ENCODE measurements at places on chromosomes 1 and 21. TPM values are rescaled to one million over a fixed set of nuclear protein-coding genes. Genes with fewer than 3 reads are reported as not detected.

PSMG1 gene
- total RNA-seq = 11.6 TPM

GRCh38 chr1:198117267-198117666, 39.5 kb upstream of the NEK7 start:
- H3K27ac ChIP-seq = no peak overlapping the region
- no peak for DNase-seq
- H3K4me3 ChIP-seq = no peak overlapping the region
- no peaks in the 10 kb centered on the region for H3K36me3 ChIP-seq
- no peaks in the 10 kb centered on the region for H3K4me1 ChIP-seq
- no peaks in the 10 kb centered on the region for H3K27me3 ChIP-seq

ICOSLG gene
- total RNA-seq = 5.0 TPM

DNA sequence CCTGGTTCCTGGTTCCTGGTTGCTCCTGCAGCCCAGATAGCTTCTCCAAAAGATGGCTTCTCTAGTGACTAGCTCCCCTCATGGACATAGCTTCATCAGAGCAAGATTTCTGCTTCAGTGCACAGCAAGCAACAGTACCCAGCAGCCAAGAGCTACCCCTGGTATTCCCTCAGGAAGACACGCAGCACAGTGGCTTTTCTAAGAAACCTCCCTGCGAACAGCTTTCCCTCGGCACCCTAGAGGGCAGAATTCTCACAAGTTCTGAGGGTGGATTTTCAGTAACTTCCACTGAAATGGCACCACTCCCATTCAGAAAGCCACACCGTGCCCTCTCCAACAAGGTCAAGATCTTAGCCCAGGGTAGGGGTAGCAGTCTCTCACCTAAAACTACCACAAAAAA, 128.2 kb downstream of the EIF4G3 start:
- H3K27ac ChIP-seq = no peak overlapping the region
- no peaks in the 10 kb centered on the region for H3K36me3 ChIP-seq
- no peaks in the 10 kb centered on the region for H3K27me3 ChIP-seq
- no peak overlapping the region for H3K4me3 ChIP-seq

DNA sequence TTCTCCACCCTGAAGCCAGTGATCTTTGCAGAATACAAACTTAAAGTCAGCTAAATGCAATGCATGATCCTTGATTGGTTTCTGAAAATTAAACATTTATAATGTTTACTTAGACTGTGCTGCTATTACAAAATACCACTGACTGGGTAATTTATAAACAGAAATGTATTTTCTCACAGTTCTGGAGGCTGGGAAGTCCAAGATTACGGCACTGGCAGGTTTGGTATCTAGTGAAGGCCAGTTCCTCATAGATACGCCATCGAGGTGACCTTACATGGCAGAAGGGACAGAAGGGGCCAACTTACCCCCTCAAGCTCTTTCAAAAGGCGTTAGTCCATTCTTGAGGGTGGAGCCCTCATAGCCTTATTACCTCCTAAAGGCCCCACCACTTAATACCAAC, 2.8 kb upstream of the BOLA1 start:
- no peaks in the 10 kb centered on the region for H3K36me3 ChIP-seq
- no peak overlapping the region for H3K4me3 ChIP-seq
- no peak for DNase-seq
- H3K27ac ChIP-seq = no peak overlapping the region
- peaks cover 8% of the 10 kb centered on the region for H3K4me1 ChIP-seq
- no peaks in the 10 kb centered on the region for H3K27me3 ChIP-seq

- H3K27ac ChIP-seq = no peak overlapping the region
- no peaks in the 10 kb centered on the region for H3K4me1 ChIP-seq
- DNase-seq = no peak
- no peaks in the 10 kb centered on the region for H3K36me3 ChIP-seq
Measured at GRCh38 chr1:24968941-24969585, 39.0 kb upstream of the RUNX3 start.

DNA sequence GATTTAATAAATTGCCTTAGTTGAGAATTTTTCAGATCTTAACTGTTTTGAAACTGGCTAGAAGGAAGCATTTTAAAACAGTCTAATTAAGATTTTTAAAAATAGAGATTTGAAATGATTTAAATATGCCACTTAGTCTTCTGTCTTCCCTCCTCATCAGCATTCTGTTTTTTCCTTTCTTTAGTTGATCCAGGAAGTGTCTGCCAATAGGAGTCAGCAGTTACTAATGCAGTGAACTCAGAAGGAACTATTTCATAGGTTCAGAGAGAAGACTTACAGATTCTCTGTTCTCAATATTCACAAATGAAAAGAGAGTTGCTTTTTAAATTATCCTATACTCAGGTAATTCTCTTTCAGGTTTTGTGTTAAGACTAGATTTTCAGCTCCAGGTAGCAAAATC, 84.5 kb downstream of the RPS6KC1 start:
- peaks cover 14% of the 10 kb centered on the region for H3K4me1 ChIP-seq
- H3K4me3 ChIP-seq = no peak overlapping the region
- H3K27ac ChIP-seq = no peak overlapping the region
- no peaks in the 10 kb centered on the region for H3K27me3 ChIP-seq
- no peak for DNase-seq
- H3K36me3 ChIP-seq = no peaks in the 10 kb centered on the region

RPL5 gene
- 1,635 TPM for total RNA-seq

- no peak overlapping the region for H3K27ac ChIP-seq
- no peak overlapping the region for H3K4me3 ChIP-seq
- H3K36me3 ChIP-seq = peaks cover 63% of the 10 kb centered on the region
- H3K4me1 ChIP-seq = peaks cover 49% of the 10 kb centered on the region
- H3K27me3 ChIP-seq = no peaks in the 10 kb centered on the region
Measured at GRCh38 chr1:167543199-167543990, 10.2 kb downstream of the CREG1 start.

DNA sequence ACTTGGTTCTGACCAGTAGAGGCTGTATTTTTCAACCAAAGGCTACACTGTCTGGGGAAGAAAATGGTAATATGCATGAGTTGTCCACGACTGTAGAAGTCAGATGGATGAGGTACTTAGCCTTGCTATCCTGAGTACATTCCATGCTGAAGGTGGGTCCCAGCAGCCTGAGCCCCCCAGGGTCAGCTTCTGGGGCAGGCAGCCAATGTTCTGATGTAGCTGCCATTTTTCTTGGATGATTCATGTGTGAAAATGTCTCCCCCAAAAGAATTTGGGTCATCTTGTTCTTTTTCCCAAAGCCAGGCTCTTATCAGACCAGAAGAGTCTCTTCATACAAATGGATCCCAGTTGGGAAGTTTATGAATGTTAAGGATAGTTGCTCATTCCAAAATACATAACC, 172.2 kb upstream of the UBE2U start:
- H3K4me3 ChIP-seq = no peak overlapping the region
- H3K36me3 ChIP-seq = no peaks in the 10 kb centered on the region
- no peaks in the 10 kb centered on the region for H3K27me3 ChIP-seq
- no peak overlapping the region for H3K27ac ChIP-seq

DNA sequence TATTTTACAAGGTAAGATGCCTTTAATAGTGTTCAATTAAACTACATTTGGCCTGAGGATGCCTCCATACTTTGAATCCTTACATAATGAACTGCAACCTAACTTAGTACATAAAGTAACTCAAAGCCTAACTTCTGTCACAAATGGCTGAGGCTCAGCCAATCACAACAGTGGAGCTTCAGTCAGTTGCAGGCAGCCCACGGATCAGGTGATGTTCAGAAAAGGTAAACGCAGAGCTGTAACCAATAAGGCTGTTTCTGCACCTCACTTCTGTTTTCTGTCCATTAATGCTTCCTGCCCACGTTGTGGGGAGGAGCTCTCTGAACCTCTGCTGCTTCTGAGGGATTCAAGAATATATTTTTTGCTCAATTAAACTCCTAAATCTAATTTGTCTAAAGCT, 94.8 kb upstream of the KIAA0040 start:
- no peak overlapping the region for H3K4me3 ChIP-seq
- no peaks in the 10 kb centered on the region for H3K27me3 ChIP-seq
- H3K36me3 ChIP-seq = no peaks in the 10 kb centered on the region

GRCh38 chr1:47594627-47595026, 156.8 kb downstream of the FOXD2 start:
- no peaks in the 10 kb centered on the region for H3K36me3 ChIP-seq
- DNase-seq = no peak
- H3K4me3 ChIP-seq = no peak overlapping the region
- no peak overlapping the region for H3K27ac ChIP-seq
- H3K4me1 ChIP-seq = peaks cover 11% of the 10 kb centered on the region

CBS gene
- total RNA-seq = 25.1 TPM

DNA sequence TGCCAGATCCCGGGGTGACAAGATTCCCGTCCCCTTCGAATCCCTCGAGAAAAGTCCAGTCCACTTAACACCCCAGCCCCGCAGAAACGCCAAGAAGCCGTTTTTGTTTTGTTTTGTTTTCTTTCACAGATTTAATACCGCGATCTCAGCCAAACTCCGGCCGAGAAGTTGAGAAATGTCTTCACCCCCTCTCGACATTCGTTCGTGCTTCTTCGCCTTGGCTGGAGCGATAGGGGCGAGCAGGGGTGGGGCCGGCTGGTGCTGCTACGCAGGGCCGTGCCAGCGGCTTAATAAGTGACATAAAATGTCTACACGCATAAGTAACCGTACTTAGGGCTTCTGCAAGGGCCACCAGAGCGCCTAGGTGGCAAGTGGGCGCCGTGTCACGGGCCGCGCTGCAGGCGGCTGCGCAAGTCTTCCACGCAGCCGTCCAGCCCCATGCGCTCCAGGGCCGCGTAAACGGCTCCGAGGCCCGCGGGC, 4.9 kb downstream of the TNFRSF25 start:
- no peak for DNase-seq
- no peak overlapping the region for H3K27ac ChIP-seq
- H3K4me3 ChIP-seq = peak overlapping the region; percentile 15
- peaks cover 28% of the 10 kb centered on the region for H3K4me1 ChIP-seq
- H3K36me3 ChIP-seq = peaks cover 20% of the 10 kb centered on the region

GRCh38 chr1:220044678-220045355, 1.5 kb downstream of the EPRS1 start:
- H3K36me3 ChIP-seq = peaks cover 26% of the 10 kb centered on the region
- H3K4me3 ChIP-seq = peak overlapping the region; percentile 87
- no peak for DNase-seq
- no peak overlapping the region for H3K27ac ChIP-seq
- no peaks in the 10 kb centered on the region for H3K27me3 ChIP-seq

LAPTM5 gene
- total RNA-seq = 37.8 TPM

CYP4A22 gene
- total RNA-seq = not detected

NFIA gene
- total RNA-seq = 61.0 TPM

S100A7A gene
- total RNA-seq = not detected

DNA sequence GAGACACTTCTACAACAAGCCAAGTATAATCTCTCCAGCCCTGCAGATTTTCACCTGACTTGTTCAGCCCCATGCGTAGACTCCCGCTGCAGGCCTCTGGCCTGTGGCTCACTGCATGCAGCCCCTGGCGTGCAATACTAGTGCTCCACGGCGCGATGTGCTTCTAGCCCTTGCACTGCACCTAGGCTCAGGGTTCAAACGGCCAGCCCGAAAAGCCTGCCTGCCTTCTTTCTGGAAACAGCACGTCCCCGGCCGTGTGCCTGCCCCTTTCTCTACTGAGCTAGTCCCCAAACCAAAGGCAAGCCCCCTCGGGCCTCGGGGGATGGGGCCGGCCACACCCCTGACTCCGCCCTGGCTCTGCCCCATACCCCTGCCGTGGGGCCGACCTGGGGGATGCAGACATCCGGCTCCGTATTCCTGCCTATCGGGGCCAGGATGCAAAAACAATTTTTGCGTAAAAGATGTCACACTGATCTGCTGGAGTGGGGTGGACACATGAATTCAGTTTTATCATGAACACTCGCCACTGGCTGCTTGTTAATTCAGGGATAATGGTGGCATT, 26.3 kb upstream of the TRAPPC10 start:
- no peak overlapping the region for H3K4me3 ChIP-seq
- no peaks in the 10 kb centered on the region for H3K27me3 ChIP-seq
- H3K36me3 ChIP-seq = peaks cover 35% of the 10 kb centered on the region
- peaks cover 5% of the 10 kb centered on the region for H3K4me1 ChIP-seq
- H3K27ac ChIP-seq = no peak overlapping the region

DNA sequence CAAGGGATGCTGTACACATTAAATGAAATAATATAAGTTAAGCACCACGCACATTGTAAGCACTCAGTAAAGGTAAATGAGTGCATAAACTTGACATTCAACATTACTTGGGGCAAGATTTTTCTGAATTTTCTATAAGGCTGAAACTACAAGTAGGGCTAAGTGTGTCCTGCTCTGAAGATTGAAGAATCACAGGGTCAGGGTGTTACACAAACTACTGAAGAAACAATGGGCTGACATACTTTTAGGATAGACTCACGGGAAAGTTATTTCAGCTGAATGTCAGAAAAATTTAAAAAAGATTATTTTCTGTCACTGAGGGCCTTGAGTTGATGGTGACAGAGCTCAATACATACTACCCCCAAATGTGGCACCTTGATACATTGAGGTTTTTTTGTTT, 644.2 kb upstream of the PLXNA2 start:
- no peaks in the 10 kb centered on the region for H3K27me3 ChIP-seq
- DNase-seq = no peak
- no peaks in the 10 kb centered on the region for H3K4me1 ChIP-seq
- no peaks in the 10 kb centered on the region for H3K36me3 ChIP-seq
- no peak overlapping the region for H3K4me3 ChIP-seq
